SIG-M5 (cell line): ENCODE measurements at places on chromosomes 5 and 9.

DNA sequence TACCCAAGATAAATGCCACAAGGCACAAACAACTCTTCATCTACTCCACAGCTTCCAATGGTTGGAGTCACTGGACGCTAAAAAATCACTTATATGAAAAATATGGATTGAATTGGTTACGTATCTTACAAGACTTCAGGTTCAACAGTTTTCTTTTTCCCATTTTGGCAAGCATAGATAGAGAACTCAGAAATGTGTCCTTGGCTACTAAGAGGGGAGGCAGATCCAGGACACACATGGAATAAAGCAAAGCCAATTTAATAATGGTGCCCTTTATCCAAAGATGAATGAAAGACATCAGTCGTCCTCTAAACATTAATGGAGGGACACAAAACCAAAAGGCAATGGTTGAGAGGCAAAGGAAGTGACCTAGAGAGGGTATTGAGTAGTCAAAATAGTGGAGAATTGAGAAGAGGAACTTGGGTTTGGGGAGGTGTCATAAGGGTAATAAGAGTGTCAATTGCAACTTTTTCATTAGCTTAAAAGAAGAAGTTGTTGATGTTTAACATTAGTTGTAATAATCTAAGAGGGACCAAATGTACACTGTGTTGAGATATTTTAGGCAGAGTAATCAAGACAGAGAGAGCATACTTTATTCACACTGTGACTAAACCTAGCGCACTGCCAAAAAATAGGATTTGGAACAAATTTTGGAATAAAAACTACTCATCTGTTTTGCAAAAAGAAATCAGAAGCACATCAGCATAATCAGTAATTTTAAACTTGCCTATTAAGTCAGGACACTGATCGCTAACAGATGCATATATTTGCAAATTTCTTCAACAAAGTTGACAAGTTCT is 308.2 kb downstream of the ARL15 start:
- DNase-seq = no peak

GRCh38 chr5:150567031-150567717 is 59.2 kb downstream of the NDST1 start:
- DNase-seq = peak; percentile 62

- DNase-seq = no peak
Measured at GRCh38 chr5:88838500-88838899, 44.5 kb downstream of the MEF2C start.

- DNase-seq = no peak
Measured at GRCh38 chr5:132458226-132458560, 32.4 kb downstream of the IRF1 start.

DNA sequence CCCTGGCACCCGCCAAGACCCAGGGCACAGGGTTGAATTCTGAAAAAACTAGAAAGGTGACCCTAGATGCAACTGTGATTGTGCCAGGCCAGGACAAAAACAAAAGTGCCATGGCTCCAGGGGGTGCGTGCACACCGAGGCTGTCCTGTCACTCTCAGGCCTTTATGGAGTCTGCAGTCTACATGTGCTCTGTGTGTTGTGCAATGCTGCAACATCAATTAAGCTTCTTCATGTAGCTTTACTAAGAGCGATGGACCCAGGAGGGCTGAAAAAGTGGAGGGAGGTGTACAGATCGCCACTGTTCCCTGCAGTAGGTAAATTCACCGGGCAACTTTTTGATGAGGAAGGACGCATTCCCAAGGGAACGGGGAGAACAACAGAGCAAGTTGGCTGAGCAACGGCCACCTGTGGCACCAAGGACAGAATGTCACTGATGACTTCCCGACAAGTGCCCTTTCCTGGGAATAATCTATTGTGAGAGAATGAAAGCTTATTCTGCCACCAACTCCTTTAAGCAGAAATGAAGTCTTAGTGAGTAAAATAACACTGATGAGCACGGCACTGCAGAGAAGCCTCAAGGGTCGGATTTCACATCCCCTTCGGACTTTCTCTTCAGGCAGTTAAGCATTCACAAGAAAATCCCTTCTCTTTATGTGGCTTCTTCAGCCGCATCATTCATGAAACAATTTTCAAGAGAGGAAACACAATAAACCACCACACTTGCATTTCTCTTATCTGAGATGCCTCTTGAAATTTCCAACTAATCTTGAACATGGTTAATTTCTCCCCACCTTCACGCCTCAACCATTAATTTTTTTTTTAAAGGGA is 149.6 kb downstream of the DROSHA start:
- DNase-seq = no peak

GRCh38 chr5:97591781-97592180 is 408.7 kb upstream of the RIOK2 start:
- DNase-seq = no peak

DNA sequence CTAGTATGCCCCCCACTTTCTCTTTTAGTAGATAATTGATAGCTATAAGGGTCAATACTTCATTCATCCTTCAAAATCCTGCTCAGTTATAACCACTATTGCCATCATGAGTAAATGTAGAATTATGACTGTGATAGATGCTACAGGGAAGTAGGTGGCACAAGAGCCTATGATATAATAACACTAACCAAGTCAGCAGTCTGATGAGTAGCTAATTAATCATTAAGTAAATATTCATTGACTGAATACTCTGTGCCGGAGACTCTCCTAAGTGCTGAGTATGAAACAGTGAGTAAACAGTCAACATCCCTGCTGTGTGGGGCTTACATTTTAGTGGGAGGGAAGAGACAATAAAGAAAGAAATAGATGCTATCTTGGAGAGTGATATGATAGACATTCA is 430.3 kb upstream of the ZNF462 start:
- no peak for DNase-seq

DNA sequence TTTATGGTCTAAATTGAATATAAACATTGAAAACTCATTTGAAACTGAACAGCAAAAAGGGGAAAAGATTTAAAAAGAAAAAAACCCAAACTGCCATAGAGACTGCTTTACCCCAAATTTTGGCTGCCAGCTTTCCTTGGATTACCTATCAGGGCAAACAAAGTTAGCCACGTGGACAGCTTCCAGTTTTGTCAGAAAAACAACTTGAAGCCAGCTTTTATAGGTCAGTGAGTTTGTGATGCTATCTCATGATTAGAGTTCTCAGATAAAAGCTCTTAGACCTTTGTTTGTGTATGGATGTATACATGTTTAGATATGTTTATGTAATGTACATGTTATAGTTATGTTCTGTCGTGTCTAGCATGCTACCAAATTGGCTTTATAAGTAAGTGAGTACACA is 16.1 kb downstream of the FBP2 start:
- no peak for DNase-seq

DNA sequence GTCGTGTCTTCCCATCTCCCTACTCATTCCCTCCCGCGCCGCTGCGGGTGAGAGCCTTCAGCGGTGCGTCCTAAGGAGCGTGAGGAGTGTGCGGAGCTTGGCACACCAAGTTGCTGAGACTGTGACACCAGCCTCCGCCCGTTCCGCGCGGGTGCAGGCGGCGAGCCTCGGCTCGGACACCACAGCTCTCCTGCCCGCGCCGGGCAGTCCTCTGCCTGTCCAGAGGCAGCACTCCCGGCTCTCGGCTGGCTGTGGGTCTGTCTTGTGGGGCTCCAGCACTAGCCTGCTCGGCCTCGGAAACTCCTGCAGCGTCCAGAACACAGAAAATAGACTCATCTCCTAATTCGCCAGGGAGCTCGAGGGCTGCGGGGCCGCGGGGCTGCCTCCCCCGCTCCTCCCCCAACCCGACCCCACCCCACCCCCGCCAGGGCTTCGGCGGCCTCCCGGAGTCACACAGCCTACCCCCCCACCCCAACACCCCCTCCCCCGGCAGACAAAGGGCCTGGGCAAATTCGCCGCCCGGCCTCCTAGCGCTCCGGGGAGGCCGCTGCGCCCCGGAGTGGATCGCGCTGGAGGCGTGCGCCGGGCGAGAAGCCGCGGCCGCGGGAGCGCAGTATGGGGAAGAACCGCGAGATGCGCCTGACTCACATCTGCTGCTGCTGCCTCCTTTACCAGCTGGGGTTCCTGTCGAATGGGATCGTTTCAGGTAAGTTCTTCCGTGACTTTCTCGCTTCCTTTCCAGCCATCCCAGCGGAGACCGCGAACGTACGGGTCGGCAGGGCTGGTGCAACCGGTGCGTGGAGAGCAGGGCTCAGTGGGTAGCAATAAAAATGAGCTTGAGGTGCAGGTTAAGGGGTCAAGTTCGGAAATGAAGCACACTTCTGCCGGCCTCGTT is at the start of gene ADAMTS19:
Gene ADAMTS19, plus strand, starts transcription at position 522 of the 895 bp plus-strand sequence. Its CDS starts 94 bp downstream, at position 616.
- DNase-seq = no peak

- no peak for DNase-seq
Measured at GRCh38 chr9:136840877-136841645, 1.2 kb upstream of the AJM1 start.

DNA sequence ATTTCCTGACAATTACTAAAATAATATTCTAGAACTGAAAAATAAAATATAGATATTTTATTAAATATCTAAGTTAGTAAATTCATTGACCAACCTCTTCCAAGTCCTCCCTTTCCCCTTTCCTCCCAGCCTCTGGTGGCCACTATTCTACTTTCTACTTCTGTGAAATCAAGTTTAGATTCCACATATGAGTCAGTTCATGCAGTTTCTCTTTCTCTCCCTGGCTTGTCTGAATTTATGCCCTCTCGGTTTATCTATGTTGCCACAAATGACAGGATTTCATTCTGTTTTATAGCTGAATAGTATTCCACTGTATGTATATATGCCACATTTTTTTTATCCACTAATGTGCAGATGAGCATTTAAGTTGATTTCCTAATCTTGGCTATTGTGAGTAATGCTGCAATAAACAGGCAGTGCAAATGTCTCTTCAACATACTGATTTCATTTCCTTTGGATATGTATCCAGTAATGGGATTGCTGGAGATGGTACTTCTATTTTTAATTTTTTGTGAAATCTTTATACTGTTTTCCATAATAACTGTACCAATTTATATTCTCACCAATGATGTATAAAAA is 52.3 kb downstream of the WDR36 start:
- DNase-seq = no peak

DNA sequence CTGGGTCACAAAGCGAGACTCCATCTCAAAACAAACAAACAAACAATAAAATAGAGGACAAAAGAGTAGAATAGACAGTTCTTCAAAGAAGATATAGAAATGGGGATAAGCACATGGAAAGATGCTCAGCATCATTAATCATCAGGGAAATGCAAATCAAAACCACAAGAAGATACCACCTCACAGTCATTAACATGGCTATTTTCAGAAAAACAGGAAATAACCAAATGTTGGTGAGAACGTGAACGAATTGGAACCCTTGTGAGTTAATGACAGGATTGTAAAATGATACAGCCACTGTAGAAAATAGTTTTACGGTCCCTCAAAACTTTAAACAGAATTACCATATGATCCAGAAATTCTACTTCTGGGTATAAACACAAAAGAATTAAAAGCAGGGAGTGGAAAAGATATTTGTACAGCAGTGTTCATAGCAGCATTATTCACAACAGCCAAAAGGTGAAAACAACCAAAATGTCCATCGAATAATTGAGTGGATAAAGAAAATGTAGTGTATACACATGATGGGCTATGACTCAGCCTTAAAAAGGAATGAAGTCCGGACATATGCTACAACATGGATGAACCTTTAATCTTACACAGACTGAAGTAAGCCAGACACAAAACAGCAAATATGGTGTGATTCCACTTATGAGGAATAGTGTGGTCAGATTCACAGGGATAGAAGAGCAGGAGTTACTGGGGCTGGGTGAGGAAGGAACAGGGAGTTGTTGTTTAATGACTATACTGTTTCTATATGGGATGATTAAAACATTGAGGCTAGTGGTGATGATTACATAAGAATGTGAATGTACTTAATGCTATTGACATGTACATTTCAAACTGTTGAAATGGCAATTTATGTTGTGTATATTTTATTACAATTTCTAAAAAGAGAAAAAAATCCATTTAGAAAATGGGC is 19.7 kb downstream of the OR2V2 start:
- DNase-seq = no peak

DNA sequence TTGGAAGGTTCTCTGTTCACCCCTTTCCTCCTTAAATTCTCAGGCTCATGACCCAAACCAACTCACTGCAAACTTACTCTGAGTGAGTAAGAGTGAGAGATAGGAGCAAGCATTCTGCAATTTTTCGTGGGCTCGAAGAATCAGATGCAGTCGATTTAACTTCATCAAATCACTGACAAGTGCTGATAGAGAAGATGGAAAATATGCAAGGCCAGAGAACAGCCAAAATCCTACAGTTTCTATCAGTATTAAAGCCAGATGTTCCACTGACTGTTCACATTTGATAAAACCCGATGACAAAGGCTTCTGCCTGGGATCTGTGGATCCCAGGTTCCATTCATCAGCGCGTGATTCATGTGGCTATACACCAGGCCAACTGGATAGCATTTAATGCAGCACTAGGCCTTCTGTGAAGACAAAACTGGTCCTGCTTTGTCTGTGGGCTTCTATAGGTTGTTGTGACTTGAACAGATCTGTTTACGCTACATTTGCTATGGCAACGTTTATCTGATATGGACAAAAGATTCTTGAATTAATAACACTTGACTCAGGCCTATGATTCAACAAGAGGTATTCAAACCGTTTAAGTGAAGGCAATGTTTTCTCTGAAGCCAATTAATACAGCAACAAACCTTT is 251.2 kb downstream of the NFIB start:
- DNase-seq = no peak

GRCh38 chr5:88695232-88695631 is 187.8 kb downstream of the MEF2C start:
- DNase-seq = no peak

- DNase-seq = no peak
Measured at GRCh38 chr5:148817606-148818005, 8.8 kb upstream of the ADRB2 start.

DNA sequence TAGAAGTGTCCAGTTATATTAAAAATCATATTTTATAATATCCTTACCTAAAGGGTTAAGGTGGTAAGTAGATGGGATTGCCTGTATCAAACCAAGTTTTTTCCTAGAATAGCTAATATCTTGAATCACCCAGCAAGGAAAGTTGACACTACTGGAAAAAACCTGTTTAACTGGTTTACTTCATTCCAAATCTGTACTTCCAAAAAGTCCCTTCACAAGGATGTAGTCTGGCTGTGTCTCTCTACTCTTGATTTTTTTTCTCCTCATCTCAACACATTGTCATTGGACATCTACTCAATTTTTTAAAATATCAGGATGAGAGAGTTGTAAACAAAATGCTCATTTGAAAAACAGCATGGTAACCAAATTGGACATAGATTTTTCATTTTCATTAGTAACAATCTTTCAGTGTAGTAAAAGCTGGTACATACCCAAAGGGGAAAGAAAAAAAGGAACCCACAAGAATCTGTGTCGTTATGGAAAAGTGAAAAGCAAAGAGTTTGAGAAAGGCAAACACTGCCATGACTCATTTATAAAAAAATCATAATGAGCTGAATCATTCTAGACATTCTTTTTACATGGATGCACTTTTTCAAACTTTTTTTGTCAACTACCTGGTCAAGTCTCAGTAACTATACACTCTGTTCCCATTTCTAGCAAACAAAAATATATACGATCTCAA is 173.5 kb downstream of the GLIS3 start:
- DNase-seq = no peak

- DNase-seq = peak; percentile 0
Measured at GRCh38 chr9:131530920-131531832, at the start of gene UCK1. Gene UCK1, minus strand, starts transcription at chr9:131531263. Its CDS starts 89 bp downstream, at chr9:131531174.

DNA sequence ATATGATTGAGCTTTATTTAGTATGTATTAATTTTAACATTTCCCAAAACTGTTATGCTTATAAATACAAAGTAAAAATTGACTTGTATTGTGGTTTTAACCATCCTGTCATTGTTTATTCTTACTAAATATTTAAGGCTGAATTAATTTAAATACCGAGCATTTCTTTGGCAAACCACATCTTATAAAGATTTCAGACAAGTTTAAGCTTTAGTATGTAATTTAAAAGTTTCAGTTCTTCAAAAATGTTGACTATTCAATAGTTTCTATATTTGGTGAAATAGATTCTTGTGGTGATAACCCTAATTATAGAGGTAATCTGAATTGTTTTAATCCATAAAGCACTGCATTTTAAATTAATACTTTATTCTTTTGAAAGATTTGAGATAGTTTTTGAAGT is 65.5 kb downstream of the CCNH start:
- DNase-seq = no peak
